Aorta (tissue), 5 donors: ENCODE measurements at places on chromosomes 3 and 15. TPM values are rescaled to one million over a fixed set of nuclear protein-coding genes. Genes with fewer than 3 reads are reported as not detected.

DNA sequence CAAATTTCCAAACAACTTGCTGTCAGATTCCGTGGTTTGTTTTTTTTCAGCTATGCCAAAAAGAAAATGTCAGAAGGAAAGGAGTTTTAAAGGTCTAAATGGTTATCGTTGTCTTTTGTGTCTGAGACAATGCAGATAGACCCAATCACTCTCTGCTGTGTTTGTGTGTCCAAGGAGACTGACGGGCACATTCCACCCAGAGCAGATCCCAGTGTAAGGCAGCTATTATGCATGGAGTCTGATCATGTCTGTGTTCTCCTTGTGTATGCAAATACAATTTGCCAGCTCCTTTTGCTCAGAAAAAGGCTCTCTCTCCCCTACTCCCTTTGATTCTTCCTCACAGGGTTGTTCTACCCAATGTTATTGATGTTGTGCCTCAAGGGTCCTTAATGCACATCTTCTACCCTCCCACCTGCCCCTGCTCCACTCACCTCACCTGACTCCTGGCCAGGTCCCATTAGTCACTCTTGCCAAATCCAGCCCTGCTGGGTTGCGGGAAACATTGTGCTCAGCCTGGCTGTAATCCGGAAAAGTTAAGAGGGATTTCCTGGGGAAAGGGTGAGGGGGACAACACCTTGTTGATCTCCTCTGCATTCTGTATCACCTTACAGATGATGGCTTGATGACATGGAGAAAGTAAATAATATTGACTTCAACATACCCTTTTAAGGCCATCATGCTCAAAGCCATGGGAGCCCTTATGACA is 61.0 kb downstream of the OTOL1 start:
- no peak overlapping the region for H3K27ac ChIP-seq
- no peaks in the 10 kb centered on the region for H3K4me1 ChIP-seq
- DNase-seq = no peak
- H3K36me3 ChIP-seq = no peaks in the 10 kb centered on the region
- H3K27me3 ChIP-seq = no peaks in the 10 kb centered on the region

- no peak overlapping the region for H3K4me3 ChIP-seq
- H3K27ac ChIP-seq = no peak overlapping the region
- H3K27me3 ChIP-seq = no peaks in the 10 kb centered on the region
- H3K36me3 ChIP-seq = no peaks in the 10 kb centered on the region
- no peaks in the 10 kb centered on the region for H3K4me1 ChIP-seq
These were observed 29.4 kb upstream of the MCCC1 start for GRCh38 chr3:183128709-183129108.

GRCh38 chr15:98582900-98583554 is 65.3 kb upstream of the IGF1R start:
- H3K36me3 ChIP-seq = no peaks in the 10 kb centered on the region
- no peak overlapping the region for H3K4me3 ChIP-seq
- no peak overlapping the region for H3K27ac ChIP-seq
- no peak for DNase-seq
- H3K27me3 ChIP-seq = no peaks in the 10 kb centered on the region

- no peaks in the 10 kb centered on the region for H3K36me3 ChIP-seq
- no peaks in the 10 kb centered on the region for H3K4me1 ChIP-seq
- H3K4me3 ChIP-seq = no peak overlapping the region
- no peak overlapping the region for H3K27ac ChIP-seq
- no peaks in the 10 kb centered on the region for H3K27me3 ChIP-seq
These were observed 142.5 kb upstream of the EIF1B start for GRCh38 chr3:40166997-40167396.

DNA sequence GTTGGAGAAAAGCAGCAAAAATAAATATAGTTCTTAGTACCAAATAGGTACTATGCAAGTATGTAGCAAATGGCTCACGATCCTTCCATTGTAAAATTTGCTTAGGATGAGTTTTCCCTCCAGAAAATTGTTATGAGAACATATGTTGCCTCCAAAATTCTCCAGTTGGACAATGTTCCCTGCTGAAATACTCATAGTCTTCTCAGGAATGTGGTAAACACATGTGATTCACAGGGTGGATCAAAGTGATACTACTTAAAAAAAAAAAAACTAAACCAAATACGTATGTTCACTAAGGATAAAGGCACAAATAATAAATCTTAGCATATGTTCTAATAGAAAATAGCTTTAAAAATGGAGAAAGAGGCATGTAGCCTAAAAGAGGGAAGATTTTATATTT is 84.3 kb upstream of the ZNF385D start:
- H3K27me3 ChIP-seq = no peaks in the 10 kb centered on the region
- DNase-seq = no peak
- no peak overlapping the region for H3K27ac ChIP-seq
- H3K4me1 ChIP-seq = no peaks in the 10 kb centered on the region

DNA sequence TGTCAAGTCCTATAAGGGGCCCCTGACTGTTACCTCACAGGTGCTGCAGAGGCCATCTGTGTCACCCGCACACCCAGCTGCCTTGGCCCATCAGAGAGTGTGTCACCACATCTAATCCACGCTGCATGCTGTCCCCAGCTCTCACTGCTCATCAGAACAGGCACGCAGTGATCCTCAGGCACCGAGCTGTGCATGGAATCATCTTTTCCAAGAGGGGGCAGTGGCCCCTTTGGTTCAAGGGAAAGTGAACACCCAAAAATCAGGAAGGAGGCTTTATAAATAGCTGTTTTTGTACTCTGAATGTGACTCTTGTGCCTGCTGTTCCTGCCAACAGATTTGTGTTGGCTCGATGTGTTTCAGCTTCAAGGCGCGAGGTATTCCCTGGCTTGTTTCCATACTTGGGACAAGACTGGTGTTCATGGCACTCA is 110.3 kb upstream of the ETV5 start:
- DNase-seq = no peak
- H3K36me3 ChIP-seq = no peaks in the 10 kb centered on the region
- H3K4me1 ChIP-seq = no peaks in the 10 kb centered on the region
- H3K27me3 ChIP-seq = no peaks in the 10 kb centered on the region
- no peak overlapping the region for H3K4me3 ChIP-seq

DNA sequence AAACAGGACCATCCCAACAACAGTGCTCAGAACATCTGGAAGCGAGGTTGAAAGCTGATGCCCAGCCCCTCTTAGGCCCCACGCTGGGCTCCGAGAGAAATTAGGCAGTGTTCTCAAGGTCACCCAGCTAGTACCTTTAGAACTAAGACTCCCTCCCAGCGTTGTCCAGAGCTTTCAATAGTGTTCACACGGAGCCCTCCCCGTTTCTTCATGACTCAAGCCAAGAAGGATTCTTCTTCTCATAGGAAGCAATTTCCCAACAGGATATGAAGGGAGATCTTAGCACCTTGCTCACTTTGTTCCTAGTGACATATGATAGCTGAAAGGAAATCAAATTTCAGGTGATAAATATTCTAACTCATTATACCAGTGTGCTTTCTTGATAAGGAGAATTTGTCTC is 244.2 kb upstream of the ST8SIA2 start:
- no peaks in the 10 kb centered on the region for H3K4me1 ChIP-seq
- H3K27me3 ChIP-seq = no peaks in the 10 kb centered on the region
- H3K36me3 ChIP-seq = no peaks in the 10 kb centered on the region
- no peak overlapping the region for H3K4me3 ChIP-seq
- H3K27ac ChIP-seq = no peak overlapping the region
- no peak for DNase-seq

- no peak overlapping the region for H3K4me3 ChIP-seq
- no peak overlapping the region for H3K27ac ChIP-seq
- DNase-seq = no peak
- no peaks in the 10 kb centered on the region for H3K36me3 ChIP-seq
- no peaks in the 10 kb centered on the region for H3K27me3 ChIP-seq
- H3K4me1 ChIP-seq = no peaks in the 10 kb centered on the region
These were observed 389.3 kb downstream of the TBL1XR1 start for GRCh38 chr3:176807938-176808337.

- H3K27ac ChIP-seq = no peak overlapping the region
- no peak overlapping the region for H3K4me3 ChIP-seq
- peaks cover 2% of the 10 kb centered on the region for H3K4me1 ChIP-seq
- H3K27me3 ChIP-seq = no peaks in the 10 kb centered on the region
These were observed 141.4 kb downstream of the GREM1 start for GRCh38 chr15:32859251-32859650.

- H3K27ac ChIP-seq = no peak overlapping the region
- peaks cover 8% of the 10 kb centered on the region for H3K4me1 ChIP-seq
- no peak for DNase-seq
- no peaks in the 10 kb centered on the region for H3K27me3 ChIP-seq
- no peak overlapping the region for H3K4me3 ChIP-seq
- no peaks in the 10 kb centered on the region for H3K36me3 ChIP-seq
These were observed 133.2 kb upstream of the COL8A1 start for GRCh38 chr3:99505200-99505599.

- no peaks in the 10 kb centered on the region for H3K36me3 ChIP-seq
- no peaks in the 10 kb centered on the region for H3K27me3 ChIP-seq
- peak overlapping the region; percentile 84 for H3K27ac ChIP-seq
- peak overlapping the region; percentile 80 for H3K4me3 ChIP-seq
- DNase-seq = no peak
These were observed 801 bp upstream of the NGRN start for GRCh38 chr15:90264671-90265070.

DNA sequence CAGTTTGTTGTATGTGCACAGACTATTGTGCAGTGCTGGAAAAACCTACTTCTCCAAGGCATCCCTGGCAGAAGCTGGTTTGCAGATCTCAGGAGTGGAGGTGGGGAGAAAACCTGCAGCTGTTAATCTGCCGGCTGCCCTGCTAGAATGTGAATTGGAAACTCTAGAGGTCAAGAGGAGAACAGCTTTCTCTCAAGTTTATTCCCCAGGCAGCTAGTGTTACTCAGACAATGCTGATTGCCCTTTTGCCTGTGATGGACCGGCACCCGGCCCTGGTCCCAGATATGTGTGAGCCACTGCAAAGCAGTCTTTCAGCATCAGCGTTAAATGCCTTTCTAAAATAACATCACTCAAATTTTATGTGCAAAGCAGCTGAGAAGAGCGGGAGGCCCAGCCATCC is 129.7 kb upstream of the TPM1 start:
- peaks cover 2% of the 10 kb centered on the region for H3K27me3 ChIP-seq
- H3K27ac ChIP-seq = no peak overlapping the region

Gene SEMA3G
- total RNA-seq = 23.8 TPM

Gene ACAD9
- 30.7 TPM for total RNA-seq

Gene MCF2L2
- total RNA-seq = 1.0 TPM
